ENCODE measurements at places on chromosomes 4 and X.

DNA sequence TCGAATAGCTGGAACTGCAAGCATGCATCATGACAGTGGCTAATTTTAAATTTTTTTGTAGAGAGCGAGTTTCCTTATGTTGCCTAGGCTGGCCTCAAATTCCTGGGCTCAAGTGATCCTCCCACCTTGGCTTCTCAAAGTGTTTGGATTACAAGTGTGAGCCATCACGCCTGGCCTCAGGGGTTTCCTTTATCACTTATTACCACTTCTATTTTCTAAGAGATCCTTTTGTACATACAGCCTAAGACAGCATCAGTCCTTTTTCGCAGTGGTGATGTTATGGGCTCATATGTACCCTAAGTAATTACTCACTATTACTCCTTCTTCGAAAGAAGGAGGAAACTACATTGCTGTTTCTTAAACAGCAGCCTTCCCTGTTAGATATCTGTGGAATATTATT, 54.1 kb upstream of the CDKN2AIP start:
- no peak for DNase-seq

DNA sequence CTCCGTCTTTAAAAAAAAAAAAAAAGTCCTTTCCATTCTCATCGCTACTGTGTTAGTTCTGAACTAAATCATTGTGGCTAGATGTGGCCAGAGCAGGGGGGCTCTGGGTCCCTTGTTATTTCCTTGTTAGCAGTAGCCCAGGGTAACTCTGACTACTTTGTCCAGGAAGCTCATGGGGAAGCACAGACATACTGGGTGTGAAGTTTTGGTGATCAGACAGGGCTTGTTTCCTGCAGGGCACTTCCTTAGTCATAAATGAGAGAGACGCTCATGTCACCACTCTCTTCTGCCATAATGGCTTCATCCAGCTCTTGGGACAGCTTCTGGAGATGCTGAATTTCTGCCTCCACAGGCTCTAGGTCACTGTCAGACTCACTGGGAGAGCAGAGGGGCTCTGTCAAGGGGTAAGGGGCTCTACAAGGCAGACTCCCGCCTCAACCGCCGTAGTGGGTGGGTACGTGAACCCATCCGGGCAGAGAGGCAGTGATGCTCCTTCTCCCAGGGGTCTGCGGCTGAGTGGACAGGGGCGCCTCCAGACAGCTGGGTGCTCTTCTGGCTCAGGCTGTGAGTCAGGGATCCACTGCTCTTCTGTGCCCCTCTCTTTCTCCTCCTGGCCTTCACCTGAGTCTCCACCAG, 12.9 kb downstream of the STIM2 start:
- no peak for DNase-seq

DNA sequence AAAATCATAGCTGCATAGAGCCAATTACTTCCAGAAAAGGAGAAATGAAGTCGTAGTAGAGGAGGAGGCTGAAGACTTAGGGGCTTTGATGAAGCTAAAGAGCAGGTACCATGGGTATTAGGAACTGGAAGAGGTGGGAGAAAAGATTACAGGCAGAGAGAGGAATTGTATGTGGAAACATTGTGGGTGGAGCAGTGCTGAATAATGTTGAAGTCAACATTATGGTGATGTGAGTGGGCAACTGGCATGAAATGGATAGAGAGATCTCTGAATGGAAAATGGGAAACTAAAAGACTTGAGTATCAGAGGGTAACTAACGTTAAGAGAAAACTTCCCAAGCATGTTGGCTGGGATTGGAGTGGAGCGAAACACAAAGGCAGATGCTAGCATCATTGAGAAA, 92.5 kb downstream of the AREG start:
- no peak for DNase-seq

- DNase-seq, result peak; percentile 49
Observed at GRCh38 chr4:111937368-111937767, 207.9 kb upstream of the FAM241A start.

DNA sequence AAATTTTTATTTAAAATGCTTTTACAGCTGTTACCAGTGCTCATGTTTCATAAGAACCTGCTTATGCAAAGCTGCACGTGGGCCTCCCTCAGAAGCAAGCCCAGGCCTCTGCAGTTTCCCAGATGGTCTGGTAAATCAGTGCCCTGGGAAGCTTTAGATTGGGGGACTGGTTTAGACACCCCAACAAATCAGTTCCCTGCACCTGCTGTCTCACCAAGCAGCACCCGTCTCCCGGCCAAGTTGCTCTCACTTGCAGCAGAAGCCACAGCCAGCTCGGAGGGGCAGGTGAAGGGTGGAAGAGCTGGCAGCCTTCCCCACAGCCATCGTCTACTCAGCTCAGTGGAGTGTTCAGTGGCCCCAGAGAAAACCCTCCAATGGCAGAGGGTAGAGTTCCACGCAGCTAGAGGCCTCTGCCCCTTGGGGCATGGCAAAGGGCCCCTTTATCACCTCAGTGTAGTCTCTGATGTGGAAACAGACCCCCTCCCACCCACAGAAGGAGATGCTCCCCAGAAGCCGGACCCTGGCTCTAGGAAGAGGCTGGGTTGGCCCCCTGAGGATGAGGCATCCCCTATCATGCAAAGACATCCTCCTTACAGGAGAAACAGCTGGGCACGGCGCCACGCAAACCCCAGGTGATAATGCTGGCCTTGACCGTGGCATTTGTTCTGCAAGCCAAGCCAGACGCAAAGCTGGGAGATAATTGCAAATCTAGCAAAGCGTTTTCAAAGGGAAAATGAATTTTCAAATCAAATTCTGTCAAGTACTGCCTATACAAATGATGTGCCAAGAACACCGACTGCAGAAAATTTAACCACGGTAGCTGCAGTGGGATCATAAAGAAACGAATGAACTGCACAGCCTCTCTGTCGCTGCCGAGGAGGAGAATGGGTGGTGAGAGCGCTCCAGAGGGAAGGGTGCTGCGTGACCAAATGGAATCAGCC, 51.9 kb downstream of the ZFYVE28 start:
- DNase-seq, result no peak

DNA sequence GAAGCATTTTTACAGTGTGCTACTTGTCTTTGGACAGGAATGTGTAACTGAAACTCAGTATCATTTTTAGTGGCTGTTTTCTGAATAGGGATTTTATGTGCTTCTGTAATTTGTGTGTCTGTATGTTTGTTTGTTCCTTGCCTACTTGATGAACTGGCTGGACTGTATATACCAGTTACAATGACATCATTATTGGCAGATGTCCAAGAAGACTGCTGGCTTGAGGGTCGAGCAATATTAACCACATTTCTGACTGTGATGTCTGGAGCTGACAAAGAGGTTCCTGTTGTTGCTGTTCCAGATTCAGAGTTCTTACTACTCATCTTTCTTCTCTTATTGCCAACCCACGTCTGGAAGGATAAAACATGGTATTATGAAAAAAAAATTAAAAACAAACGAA, 33.0 kb downstream of the HDX start:
- peak; percentile 73 for DNase-seq

DNA sequence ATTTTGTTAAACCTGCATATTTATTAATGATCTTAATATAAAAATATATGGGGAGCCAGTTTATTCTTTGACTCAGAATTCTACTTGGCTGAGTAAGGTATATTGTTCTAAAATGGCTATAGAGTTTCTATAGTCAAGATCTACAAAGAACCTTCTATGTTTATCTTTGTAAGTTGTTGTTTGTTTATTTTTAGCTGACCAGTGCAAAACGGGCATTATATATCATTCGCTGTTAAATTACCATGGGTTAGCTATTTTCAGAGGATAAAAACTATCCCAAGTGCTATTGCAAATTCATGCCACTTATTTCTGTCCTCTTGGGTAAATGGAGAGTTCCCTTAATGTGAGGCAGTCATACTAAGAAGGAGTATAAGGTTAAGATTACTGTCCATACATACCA, 5.3 kb upstream of the SPOCK3 start:
- DNase-seq, result no peak
